ENCODE measurements at places on chromosomes 4 and X. TPM values are rescaled to one million over a fixed set of nuclear protein-coding genes. Genes with fewer than 3 reads are reported as not detected.
A peak's percentile ranks its signal among the peaks of the same experiment; 100 is the strongest.

The IL1RAPL1 gene
- polyA plus RNA-seq, result 1.4 TPM

The GPAT3 gene
- 9.5 TPM for polyA plus RNA-seq

The PCDH11X gene
- 0.23 TPM for polyA plus RNA-seq

The SMIM31 gene
- 0.09 TPM for polyA plus RNA-seq

The SEPTIN11 gene
- 38.7 TPM for polyA plus RNA-seq

The NEXMIF gene
- 0.72 TPM for polyA plus RNA-seq

The CENPVL3 gene
- not detected for polyA plus RNA-seq

The MAGEE1 gene
- 4.8 TPM for polyA plus RNA-seq

The VCX3A gene
- not detected for polyA plus RNA-seq

The SSX2 gene
- not detected for polyA plus RNA-seq

The SYP gene
- polyA plus RNA-seq, result 8.3 TPM

DNA sequence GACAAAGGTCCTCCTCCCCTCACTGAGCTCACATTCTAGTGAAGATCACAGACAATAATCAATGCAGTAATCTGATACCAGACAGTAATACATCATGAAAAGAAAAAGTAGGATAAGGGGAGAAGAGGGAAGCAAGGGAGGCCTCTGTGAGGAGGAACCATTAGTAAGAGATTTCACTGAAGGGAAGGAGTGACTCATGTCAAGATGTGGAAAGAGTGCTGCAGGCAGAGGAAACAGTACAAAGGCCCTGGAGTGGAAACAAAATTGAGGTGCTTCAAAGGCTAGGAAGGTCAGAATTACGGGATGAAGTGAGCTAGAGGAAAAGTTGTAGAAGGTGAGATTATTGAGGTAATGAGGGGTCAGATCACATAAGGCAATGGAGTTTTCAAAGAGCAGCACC lies 38.1 kb downstream of the LAMTOR3 start:
- DNase-seq, result no peak

DNA sequence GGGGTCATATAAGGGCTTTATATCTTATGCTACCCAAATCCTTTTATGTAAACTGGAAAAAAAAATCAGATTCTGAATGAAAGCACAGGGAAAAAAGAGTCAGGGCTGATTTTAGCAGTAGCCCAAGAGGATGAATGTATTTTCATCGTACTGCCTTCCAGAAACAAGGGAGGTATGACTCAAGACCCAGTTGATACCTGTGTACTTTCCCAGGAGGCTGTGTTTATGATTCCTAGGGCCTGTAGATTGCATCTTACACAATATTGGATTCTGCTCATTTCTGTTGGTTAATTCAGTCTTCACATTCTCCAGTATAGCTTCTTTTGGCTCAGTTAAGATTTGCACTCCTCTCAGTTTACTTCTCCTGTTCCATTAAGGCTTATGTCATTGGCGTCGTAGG lies 127.9 kb upstream of the LIMCH1 start:
- DNase-seq, result no peak

DNA sequence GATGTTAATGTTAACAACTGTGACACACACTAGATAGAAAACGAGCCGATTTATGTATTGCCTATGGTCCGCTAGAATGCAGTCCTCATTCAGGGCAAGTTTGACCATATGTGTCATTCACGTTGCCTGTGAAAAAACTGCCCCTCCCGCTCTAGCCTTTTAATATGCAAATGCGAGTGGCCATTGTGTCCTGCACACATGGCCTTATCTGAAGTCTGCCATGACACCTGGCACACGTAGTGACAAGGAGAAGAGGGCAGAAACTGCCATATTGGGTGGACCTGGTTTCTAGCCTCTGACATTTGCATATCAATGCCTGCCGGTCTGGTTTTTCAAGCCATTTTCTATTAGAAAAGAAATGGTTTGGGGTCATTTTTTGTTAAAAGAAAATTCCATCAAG lies 303.3 kb upstream of the TECRL start:
- no peak for DNase-seq

DNA sequence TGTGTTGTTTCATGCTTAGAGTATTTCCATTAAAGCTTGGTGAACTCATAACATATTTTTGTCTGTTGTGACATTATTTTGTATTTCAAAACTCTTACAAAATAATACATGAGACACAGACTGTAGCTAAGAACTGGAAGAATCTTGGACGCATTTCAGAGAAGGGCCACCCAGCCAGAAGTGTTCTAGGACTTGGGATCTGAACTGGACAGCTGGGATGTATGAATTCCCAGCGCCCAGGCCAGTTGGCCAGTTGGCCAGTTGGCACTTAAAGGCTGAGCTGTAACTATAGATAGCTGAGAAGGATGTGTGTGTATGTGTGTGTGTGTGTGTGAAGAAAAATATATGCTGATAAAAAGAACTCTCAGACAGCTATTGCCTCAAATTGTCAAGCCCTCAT lies 193.4 kb upstream of the GPR101 start:
- no peak for DNase-seq

DNA sequence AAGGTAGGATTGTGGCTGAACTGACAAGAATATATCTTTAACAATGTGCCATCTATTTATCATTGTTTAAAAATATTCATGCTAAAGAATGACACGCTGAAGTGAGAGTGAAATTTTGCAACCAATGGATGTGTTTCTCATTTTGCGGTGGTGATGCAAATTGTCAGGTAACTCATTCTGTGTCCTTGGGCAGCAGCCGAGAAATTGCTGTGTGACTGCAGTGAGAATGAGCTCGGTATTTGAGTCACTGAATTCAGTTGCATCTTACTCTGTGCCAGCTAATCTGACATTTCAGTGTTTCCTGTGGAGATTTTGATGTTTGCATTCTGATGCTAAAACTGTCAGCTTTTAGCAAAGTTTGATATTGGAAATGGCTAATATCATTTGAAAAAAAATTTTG lies 28.1 kb downstream of the MCUB start:
- no peak for DNase-seq

- DNase-seq, result no peak
These were observed 46.1 kb upstream of the NAP1L5 start for GRCh38 chr4:88743696-88744095.

GRCh38 chrX:2643880-2644279 lies 47.2 kb upstream of the CD99 start:
- DNase-seq, result no peak

- no peak for DNase-seq
These were observed 19.7 kb upstream of the EDNRA start for GRCh38 chr4:147461161-147461560.

DNA sequence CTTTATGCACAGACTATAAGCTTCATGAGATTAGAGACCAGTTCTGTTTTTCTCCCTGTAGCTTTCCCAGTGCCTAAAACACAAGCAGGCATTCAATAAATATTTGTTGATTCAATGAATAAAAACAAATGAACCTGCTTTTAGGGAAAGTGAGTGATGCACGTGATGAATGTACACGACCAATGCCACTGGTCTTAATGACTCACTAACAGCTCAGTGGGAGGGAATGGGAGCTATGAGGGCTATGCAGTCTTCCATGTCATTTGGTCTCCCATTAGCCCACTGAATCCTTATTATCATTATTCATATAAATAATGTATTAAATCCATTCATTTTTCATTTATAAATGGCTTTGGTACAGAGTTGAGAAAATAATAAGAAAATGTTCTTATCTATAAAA lies 247.4 kb downstream of the FBXO8 start:
- DNase-seq, result no peak

DNA sequence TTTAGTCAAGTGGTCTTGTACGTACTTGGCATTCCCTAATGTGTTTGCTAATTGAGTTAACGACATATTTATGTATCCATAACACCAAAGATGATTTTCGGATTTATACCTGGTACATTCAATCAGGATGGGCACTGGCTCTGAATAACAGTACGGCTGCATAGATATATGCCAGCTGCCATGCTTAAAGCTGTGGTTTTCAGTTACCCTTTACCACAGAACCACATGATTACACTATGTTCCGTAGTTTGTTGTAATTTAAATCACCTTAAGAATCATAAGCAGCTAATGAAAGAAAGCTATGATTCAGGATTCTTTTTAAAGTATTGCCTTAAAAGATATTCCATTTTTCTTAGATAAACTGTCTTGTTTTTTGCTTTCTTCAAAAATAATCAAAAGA lies 53.6 kb downstream of the FIP1L1 start:
- no peak for DNase-seq

- DNase-seq, result no peak
These were observed 98.9 kb upstream of the NPFFR2 start for GRCh38 chr4:71932941-71933340.

DNA sequence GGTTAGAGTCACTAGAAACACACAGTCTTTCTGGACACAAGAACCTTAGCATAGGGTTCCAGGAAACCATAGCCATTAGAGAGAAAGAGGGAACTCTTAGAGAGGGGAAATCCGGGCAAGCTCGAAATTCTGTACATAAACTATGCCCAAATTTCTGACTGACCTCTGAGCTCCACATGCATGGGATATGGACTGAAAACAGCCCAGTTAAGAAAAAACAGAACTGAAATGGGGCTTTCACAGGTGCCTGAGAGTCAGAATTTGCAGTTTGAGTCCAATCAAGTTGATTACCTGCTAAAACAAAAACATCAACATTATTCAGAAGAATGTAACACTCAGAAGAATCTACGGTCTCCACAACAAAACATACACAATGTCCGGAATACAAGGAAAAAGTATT lies 13.1 kb downstream of the DCHS2 start:
- DNase-seq, result no peak

DNA sequence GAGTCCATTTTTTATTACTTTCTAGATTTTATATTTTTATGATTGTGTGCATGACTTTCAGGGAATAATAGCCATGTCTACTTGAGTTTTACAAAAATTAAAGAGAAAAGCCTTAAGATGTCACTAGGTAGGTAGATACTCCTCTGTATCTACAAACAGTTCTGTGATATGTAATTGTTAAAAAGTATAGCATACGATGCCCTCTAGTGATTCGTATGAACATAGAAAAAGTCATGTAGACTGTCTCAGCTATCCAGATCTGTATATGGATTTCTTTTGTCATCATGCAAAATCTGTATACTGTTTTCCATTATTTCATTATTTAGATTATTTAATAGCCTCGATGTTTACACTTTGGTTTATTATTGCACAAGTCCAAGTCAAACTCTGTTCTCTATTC lies 856.6 kb downstream of the CENPC start:
- no peak for DNase-seq

- DNase-seq, result peak; percentile 40
These were observed 110.9 kb upstream of the ANK2 start for GRCh38 chr4:112938461-112939058.

DNA sequence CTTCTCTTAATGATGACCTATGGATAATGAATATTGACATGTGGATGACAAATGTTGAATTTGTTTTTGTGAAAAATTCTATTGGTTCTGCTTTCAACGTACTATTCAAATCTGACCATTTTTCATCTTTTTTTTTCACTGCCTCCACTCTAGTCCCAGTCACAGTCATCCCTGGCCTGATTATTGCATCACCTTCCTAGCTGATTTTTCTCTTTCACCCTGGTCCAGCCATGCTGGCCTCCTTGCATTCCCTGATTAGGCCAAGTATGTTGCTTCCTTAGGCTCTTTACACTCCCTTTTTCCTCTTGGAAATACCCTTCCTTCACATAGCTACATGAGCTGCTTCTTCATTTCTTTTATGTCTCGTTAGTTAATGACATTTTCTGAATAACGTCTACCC lies 58.1 kb upstream of the MAP9 start:
- DNase-seq, result no peak

GRCh38 chrX:110180176-110180927 lies 137.5 kb downstream of the AMMECR1 start:
- no peak for DNase-seq

DNA sequence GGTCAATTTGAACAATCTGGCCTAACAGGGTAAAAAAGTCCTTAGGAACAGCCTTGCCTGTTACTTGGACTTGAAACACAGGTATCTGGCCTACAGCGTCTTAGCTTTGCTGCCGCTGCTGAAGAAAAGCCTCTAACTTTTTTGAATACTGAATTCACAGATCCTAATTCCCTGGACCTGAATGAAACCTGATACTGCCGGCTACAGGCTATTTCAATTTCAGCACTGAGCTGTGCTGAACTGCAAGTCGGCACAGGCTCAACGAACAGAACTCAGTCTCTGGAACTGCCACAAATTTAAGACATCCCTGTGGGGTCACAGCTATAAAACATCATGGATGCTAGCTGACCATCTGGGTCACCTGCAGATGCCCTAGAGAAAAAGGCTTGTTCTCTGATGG lies 7.2 kb downstream of the NR0B1 start:
- DNase-seq, result no peak

- no peak for DNase-seq
These were observed 73.7 kb upstream of the ACSL1 start for GRCh38 chr4:184899261-184900134.

GRCh38 chrX:100413229-100413628 lies 3.2 kb upstream of the PCDH19 start:
- DNase-seq, result peak; percentile 50

GRCh38 chrX:7158468-7158990 lies 10.6 kb upstream of the PUDP start:
- DNase-seq, result no peak

DNA sequence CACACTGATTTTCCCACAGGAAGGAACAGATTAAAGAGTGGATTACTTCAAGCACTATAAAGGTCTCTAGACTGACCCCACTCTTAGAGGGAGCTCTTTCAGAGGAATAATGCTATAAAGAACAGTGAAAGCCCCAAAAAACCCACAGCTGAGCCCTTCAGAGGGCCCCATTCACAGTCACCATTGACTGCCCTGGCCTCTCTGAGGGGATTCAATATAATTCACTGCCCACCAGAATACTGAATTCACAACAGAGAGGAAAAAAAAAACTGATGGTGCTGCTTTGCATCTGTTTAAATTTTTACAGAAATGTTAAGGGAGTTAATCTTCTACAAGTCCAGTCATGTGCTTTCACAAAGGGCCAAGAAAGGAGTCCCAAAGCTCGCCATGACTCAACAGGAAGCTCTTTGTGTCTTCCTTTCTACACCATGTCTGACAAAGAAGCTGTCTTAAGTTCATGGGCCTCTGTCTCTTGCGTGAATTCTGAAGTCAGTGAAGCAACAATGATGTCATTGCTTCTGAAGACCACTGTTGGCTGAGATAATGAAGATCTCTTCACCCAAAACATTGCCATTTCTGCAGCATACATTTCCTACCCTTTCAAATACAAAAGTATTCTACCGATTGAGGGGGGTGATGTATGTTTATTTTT lies 174.9 kb downstream of the ADAMTS3 start:
- no peak for DNase-seq

- DNase-seq, result no peak
These were observed 37.5 kb downstream of the TMEM271 start for GRCh38 chr4:538542-539142.

DNA sequence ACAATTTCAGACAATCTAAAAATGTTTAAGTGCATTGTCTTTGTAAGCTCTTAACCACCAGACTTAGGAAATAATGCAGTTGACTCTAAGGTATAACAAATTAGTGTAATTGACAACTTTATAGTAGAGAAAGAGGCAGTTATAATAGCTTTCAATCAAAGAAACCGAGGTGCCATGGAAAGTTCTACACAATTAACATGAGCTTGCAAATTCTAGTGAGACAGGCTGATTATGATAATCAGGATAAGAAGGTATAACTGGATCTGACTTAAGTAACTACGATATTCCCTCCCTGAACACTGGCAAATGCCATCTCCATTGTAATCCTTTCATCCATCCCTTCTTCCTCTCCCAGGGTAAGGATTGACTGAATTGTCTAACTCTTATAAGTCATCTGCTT lies 11.4 kb upstream of the KLHL5 start:
- no peak for DNase-seq

GRCh38 chrX:81414630-81415029 lies 212.7 kb downstream of the SH3BGRL start:
- DNase-seq, result no peak

- peak; percentile 31 for DNase-seq
These were observed 282.9 kb downstream of the USP46 start for GRCh38 chr4:52376132-52376704.

Measured in urinary bladder (tissue), 4 donors.